ENCODE measurements at places on chromosomes 3 and 15.
A peak's percentile ranks its signal among the peaks of the same experiment; 100 is the strongest.

- DNase-seq = no peak
Observed at GRCh38 chr3:60316121-60316797, 935.0 kb downstream of the FHIT start.

GRCh38 chr3:107421170-107421792 lies 44.0 kb downstream of the CCDC54 start:
- DNase-seq = no peak

GRCh38 chr15:49062900-49063299 lies 16.7 kb upstream of the SECISBP2L start:
- DNase-seq = no peak

- no peak for DNase-seq
Observed at GRCh38 chr3:81476692-81477091, 284.8 kb downstream of the GBE1 start.

GRCh38 chr3:172321035-172321434 lies 127.2 kb downstream of the GHSR start:
- no peak for DNase-seq

GRCh38 chr3:132283440-132283839 lies 33.8 kb upstream of the ACP3 start:
- DNase-seq = no peak

GRCh38 chr3:105801397-105801796 lies 67.4 kb downstream of the CBLB start:
- DNase-seq = no peak

- DNase-seq = no peak
Observed at GRCh38 chr3:187777331-187777941, 32.2 kb upstream of the BCL6 start.

DNA sequence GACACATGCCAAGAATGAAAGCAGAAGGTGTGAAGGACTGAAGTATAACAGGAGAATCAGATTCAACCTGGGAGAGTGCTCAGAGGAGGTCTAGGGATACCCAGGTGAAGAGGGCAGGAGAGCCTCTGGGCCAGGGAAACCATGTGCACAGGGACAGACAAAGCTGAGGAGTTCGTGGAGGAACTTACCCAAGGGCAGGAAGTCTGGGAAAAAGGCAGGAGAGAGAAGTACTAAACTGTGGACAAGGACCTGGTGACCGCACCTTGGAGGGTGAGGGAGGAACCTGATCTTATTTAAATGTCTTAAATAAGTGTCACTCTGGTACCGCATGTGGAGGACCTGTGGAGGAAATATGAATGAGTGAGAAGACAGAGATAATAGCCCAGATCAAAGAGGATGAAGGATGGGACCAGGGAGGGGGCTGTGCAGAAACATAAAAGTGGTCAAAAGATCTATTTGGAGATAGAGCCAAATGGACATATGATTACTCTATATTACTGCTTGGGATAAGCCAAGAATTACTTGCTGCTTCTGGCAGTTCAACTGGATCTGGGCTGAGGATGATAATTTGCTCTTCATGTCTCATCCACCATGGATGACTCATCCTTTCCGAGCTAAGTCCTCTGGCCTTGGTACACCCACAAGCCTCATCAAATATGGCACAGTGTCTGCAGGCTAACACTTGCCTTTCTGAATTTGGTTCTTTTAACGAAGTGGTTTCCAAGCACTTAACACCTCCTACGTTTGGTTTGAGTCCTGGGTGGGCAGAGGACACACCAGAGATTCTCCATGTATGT lies 116.9 kb upstream of the NMNAT3 start:
- DNase-seq = no peak

- peak; percentile 92 for DNase-seq
Observed at GRCh38 chr3:45037720-45038455, 11.8 kb downstream of the CLEC3B start.

DNA sequence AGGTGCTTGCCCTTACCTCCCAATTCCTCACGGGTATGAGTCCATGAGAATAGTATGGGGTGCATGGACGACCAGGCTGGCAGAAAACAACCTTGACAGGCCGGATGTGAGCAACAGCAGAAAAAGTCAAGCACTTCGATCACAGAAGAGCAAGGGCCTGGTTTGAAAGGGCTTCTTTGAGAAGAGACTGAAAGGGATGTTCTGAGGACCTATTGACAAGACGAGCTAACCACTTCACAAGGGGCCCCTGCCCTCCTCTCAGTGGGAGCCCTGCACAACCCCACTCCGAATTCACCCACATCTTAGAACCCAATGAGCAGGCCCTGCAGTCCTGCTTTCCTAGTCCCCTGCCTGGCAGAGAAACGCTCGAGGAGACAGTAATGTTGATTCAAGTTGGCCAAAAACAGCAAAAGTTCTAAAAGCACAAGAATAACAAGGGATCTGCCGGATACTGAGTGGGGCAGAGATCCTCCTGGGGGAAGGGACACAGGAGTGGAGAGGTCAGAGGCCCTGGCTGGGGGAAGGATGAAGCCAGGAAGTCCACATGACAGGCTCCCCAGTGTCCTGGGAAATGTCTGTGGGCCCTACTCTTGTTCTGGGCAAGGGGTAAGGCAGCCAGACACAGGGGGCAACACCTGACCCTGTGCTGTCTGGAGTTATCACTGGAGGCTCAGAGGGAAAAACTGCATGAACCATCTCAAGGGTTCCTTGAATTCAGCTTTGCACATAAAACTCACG lies 14.8 kb upstream of the CX3CR1 start:
- DNase-seq = no peak

DNA sequence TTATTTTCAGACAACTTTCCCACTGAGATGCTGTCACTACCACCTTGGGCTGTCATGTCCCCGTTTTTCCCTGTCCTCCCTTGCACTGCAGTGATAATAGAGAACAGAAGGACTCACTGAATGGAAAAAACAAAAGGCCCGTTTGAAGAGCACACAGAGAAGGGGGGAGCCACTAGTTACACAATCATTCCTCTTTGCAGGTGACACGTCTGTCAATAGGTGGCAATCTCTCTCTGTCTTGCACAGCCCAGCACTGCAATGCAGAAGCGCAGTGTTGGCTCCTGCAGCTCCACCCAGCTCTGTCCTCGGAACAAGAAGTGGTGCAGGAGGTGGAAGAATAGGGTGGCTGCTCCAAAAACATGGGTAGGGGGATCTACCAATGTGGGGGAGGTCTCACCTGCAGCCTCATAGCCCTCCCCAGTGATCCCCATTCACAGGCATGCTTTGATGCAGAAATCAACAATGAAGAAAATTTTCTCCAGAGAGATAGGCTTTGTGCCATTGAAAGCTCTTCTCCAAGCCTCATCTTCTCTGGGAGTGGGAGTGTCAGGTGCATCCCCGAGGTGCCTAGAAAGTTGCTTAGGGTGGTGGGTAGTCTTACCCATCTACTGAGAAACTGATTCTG lies 31.8 kb downstream of the FSTL1 start:
- DNase-seq = peak; percentile 38

DNA sequence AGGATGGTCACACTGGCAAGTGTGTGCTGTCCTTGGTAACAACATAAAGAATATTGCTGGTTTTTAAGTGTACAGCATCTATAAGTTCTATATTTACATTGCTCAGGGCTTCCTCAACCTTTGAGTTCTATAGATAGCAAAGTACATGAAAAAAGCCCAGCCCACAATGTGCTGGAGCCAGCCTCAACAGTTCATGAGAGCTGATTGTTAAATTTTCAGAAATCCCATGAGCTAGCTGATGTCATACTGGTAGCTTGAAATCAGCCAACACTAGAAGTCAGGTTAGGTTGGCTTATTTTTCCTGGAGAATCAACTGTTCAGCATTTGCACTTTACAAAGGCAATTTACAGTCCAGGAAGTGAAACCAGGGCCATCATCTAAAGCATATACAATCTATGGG lies 102.8 kb downstream of the STRIT1 start:
- no peak for DNase-seq

DNA sequence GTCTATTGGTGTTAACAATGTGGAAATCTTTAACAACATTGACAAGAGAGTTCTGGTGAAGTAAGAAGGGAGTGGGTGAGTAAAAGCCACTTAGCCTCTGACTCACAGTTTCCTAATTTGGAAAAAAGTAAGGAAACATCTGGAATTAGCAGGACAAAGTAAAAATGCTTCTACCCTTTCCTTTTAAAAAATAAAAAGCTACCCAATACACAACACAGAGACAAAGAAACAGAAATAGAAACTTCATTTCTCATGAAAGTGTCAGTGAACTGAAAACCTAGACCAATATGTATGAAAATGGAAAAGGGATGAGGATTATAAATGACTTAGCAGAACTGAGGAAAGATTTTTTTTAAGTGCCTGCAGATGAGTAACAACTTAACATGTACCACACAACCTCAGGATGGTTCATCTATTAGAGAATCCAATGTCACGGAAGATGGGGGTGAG lies 65.4 kb downstream of the SSR3 start:
- DNase-seq = no peak

GRCh38 chr3:99384596-99384995 lies 253.8 kb upstream of the COL8A1 start:
- DNase-seq = no peak

- DNase-seq = no peak
Observed at GRCh38 chr3:192802957-192803899, 75.9 kb upstream of the FGF12 start.

GRCh38 chr3:58269356-58269755 lies 31.8 kb downstream of the ABHD6 start:
- no peak for DNase-seq

GRCh38 chr3:140610544-140610943 lies 67.3 kb upstream of the TRIM42 start:
- no peak for DNase-seq

- DNase-seq = no peak
Observed at GRCh38 chr3:188855675-188856074, 316.1 kb upstream of the TPRG1 start.

DNA sequence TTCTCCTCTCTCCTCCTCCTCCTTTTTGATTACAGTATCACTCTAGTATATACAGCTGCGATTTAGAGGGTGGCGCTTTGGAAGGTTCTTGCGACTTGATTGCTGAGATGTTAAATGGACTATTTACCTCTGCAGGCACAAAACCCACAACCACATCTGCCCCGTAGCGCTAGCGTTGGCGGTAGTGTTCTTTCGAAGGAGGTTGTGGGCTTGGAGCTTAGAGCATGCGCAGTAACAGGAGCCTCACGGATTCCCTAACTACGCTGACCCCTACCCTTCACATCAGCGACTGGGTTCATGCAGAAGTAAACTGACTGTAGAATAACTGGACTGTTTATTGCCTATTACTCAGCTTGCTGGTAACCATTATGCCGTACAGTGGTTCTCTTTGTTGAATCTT lies 58.0 kb downstream of the CGGBP1 start:
- DNase-seq = peak; percentile 22

DNA sequence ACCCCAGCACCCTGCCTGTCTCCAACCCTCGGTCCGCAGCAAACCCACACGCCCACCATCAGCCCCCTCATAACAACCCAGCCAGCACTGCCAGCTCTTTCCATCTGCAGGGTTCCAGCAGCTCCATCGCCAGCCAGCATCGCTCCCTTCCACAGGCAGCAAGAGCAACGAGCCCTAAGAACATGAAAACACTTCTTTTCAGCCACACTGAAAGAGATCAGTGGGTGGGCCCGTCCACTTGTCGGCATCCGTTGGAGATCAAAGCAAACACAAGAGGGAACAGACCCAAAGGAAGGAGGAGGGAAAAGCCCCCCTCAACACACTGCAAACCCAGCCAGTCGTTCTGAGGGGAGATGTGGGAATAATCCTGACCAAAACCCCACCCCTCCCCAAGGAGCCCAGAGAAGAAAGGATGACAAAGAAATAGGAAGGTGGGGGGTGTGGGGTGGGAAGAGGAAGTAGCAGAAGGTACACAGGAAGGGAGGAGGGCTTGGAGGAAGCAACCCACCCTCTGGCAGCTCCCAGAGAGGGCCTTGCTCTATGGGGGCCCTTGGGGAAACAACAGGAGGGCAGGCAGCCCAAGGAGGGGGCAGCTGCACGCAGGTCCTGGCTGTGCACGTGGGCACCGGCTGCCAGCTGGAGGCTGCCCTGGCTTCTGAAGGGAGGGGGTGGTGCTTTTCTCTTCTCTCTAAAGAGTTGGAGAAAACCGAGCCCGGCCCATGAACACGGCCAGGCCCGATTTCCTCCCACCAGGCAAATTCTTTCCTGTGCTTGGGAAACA lies 473.6 kb upstream of the PROK2 start:
- peak; percentile 26 for DNase-seq

GRCh38 chr15:95290176-95290974 lies 1040.1 kb upstream of the NR2F2 start:
- DNase-seq = no peak

- no peak for DNase-seq
Observed at GRCh38 chr3:108182339-108182738, 39.9 kb downstream of the IFT57 start.
